ENCODE measurements at places on chromosomes 2 and 18.

- no peak for DNase-seq
These were observed 19.0 kb upstream of the DIPK1C start for GRCh38 chr18:74476140-74476539.

DNA sequence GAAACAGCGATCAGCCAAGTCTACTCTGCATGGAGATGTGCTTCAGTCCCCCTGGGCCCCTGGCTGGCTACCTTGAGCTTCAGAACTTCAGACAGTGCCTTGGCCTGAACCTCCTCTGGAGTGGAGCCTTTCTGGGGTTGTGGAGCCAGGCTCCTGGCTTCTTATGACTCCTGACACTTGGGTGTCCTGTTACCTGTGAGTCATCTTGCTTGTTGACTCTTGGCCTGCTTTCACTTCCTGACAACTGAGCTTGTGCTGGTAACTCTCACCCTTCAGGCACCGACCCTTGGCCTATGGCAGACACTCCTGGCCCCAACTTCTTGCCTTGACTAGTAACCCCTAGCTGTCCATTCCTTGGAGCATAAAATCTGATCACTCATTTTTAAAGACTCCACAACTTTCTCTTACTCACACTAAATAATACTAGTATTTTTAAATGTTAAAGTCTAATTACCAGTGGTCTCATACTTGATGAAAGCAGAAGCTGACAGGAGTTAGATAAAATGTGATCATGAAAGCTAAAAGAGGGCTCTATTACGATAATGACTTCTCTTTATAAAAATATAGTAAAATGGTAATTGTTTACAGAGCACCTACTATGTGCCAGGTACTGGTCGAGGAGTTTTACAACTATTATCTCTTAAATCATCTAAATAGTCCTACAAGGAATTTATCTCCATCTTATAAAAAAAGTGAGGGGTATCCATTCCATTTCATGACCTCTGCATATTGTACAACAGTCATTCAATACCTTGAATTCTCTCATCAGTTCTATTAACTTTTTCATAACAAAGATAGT, 46.3 kb upstream of the VIT start:
- DNase-seq, result no peak

DNA sequence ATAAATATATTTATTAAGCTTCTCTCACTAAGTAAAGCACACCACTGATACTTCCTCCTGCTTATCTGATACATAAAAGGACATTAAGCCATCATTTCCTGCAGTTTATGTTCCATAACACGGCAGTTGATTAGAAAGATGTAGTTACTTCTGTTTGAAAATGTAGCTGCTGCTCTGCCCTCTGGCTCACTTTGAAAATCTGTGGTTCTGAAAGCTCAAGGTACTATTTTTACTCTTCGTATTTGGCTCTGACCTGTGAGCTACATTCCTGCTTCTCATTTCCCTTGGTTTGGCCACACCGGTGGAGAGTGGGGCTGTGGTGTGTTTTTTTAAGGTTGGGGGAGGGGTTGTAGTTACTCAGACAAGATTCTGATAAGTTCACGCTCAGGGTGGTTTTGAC, 12.8 kb upstream of the TTN start:
- no peak for DNase-seq

DNA sequence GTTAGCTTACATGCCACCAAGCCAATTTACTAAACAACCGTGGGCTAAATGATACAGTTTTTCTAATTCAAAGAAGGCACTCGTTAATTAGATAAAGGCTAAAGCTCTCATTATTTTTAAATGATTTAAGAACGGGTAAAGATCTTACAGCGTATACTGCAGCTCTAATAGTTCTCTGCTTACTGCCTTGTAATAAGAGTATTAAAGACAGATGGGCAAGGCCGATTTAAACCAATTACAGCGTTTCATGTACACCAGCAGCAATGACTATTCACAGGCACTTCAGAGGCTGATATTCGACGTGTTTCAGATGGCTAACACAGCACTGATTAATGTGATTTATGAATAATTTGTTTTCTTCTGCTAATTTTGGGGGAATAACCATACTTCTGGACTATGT, 259.3 kb downstream of the ZNF407 start:
- DNase-seq, result no peak

- no peak for DNase-seq
These were observed 40.4 kb upstream of the TMEM178A start for GRCh38 chr2:39625193-39625926.

DNA sequence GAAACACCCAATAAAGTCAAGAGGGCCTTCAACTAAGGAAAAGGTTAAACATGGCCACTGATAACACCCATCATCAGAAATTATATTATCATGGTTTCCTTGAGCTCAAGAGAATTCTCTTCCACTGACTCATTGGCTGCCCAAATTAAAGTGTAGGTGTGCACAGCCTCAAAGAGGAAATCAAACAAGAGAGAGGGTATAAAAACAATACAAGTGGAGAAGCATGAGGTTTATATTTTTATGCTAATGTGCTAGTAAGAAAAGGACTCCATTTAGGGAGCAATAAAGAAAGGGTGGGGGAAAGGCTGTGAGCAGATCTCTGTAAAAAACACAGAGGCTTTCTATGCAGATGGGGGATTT, 168.8 kb upstream of the VRK2 start:
- no peak for DNase-seq

GRCh38 chr2:190831941-190832340, 48.7 kb upstream of the GLS start:
- DNase-seq, result no peak

DNA sequence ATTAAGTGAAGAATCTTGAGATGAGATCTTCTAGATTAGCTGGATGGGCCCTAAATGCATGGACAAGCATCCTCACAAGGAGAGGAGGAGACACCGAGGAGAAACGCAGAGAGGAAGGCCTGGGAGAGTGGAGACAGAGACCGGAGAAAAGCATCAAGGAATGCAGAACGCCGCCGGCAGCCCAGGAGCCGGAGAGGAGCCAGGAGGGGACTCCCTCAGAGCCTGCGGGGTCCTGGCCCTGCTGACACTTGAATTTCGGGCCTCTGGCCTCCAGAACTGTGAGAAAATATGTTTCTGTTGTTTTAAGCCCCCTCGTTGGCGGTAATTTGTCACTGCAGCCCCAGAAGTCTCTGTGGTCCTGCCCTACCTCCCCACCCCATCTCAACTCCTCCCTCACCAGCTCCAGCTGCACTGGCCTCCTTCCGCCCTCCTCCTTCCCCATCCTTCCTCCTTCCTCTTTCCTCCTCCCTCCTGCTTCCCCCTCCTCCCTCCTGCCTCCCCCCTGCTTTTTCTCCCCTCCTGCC, 116.7 kb downstream of the TWIST2 start:
- no peak for DNase-seq

- DNase-seq, result no peak
These were observed 168.7 kb upstream of the SIX3 start for GRCh38 chr2:44772669-44773378.

- DNase-seq, result no peak
These were observed 218.1 kb downstream of the WDR7 start for GRCh38 chr18:56869189-56869777.

- DNase-seq, result no peak
These were observed 61.9 kb downstream of the AFTPH start for GRCh38 chr2:64586054-64586453.

GRCh38 chr2:47661310-47661709, 121.6 kb upstream of the MSH6 start:
- no peak for DNase-seq

GRCh38 chr2:168277276-168277675, 29.9 kb upstream of the STK39 start:
- no peak for DNase-seq

- peak; percentile 9 for DNase-seq
These were observed 465.1 kb upstream of the MYT1L start for GRCh38 chr2:2796207-2796606.

- DNase-seq, result no peak
These were observed 298.6 kb upstream of the CDH20 start for GRCh38 chr18:61034580-61034979.

- DNase-seq, result no peak
These were observed 207.4 kb upstream of the HDAC4 start for GRCh38 chr2:239608260-239608659.

DNA sequence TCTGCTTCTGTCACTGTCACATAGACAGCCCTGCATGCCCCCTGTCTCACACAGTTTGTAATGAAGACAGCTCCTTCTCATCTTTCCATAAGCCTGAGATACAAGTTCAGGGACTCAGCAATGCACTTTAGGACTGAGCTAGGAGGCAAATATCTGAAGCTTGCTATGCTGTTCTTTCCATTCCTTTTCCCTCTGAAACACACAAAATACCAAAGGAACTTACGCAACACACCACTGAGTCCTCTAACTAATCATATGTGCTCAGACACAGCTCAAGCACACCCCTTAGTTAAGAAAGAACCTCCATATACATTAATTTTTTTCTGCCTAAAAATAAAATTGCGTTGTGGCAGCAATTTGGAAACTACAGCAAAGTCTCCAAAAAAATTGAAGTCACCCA, 17.9 kb downstream of the SERPINB8 start:
- no peak for DNase-seq

DNA sequence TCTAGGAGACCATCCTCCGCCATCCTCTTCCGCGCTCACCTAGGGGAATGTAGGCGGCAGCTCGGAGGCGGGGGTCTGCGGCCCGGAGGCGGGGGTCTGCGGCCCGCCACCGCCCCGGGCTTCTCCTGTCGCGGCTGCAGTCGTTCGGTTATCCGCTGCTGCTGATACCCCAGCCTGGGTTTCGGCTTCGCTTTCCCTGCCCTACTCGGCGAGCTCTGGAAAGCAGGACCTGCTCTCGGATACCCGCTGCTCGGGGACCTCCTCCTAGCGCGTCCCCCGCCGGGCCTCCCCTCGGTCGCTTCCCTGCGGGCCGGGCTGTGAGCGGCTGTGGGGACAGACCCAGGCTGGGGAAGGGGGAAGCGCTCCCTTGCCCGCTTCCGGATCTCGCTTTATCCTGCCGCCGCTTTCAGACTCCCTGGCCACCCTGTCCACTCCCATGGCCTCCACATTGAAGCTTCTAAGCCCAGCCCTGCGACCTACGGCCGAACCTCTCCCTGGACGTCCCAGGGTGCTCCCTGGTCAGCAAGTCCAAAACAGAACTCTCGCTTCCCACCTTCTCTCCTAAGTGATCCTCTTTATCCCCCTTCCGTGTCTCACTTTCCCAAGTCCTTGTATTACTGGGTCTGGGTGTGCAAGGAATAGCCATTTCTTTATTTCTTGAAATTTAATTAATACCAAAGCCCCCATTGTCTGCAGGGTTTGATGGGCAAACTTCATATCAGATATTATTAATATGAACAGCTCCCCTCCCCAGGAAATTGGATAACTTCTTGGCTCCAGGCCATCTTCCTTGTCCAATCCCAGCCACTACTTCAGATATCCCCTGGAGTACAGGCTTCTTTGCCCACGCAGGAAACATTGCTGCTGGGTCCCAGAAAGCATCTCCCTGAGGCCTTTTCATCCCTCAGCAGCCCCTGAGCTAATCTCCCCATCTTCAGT, 769 bp downstream of the FKBP1B start:
- DNase-seq, result peak; percentile 67

GRCh38 chr2:16130541-16130880, 190.2 kb downstream of the MYCN start:
- no peak for DNase-seq

GRCh38 chr2:209988010-209988409, 14.4 kb upstream of the RPE start:
- no peak for DNase-seq

GRCh38 chr2:177124371-177124770, 88.2 kb upstream of the HNRNPA3 start:
- no peak for DNase-seq

GRCh38 chr2:3962719-3963118, 259.3 kb downstream of the DCDC2C start:
- no peak for DNase-seq

DNA sequence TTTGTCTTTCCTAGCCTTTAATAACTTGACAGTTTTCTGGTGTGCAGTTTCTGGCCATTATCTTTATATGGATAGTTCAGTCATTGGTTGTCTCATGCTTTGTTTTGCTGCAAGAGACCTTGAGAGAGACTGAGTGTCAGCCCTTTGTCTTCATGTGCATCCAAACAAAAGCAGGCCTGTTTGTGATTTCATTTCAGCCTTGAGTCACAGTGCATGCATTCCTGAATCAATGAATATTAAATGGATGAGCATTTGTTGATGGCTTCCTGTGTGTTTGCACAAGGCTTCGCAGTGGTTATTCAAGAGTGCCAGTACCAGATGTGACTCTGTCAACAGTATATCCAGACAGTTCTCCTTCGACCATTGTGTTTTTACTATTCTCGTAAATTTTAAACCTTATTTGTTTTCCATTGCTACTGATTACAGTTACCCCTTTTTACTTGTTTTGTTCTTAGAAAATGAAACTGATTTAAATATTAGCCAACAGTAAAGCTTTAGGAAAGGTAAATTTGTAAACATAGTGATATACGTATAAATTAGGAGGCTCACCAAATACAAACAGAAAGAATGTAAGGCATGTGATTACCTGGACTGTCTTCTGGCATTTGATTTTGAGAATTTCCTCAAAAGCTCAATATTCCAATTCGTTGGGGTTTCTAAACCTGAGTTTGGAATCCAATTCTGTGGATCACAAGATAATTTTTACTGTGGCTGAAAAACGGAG, 319.8 kb downstream of the CTNNA2 start:
- no peak for DNase-seq

DNA sequence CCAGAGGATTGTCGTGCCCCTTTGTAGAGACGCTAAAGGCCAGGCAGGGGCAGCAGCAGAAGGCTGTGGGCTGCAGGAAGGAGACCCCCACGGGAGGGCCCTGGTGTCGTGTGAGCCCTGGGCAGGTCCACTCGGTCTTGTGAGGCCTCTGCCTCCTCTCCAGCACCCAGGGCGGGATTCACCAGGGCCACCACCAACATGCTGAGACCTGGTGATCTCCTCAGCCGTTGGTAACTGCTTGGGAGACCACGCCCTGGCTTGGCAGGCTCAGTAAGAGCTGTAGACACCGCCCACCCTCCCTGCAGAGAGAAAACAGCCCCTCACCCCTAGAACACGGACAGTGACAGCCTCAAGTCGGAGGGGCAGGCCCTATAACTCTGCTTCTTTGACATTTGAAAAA, 21.1 kb downstream of the MBP start:
- DNase-seq, result peak; percentile 50

GRCh38 chr2:117952228-117952627, 61.6 kb downstream of the CCDC93 start:
- DNase-seq, result no peak

DNA sequence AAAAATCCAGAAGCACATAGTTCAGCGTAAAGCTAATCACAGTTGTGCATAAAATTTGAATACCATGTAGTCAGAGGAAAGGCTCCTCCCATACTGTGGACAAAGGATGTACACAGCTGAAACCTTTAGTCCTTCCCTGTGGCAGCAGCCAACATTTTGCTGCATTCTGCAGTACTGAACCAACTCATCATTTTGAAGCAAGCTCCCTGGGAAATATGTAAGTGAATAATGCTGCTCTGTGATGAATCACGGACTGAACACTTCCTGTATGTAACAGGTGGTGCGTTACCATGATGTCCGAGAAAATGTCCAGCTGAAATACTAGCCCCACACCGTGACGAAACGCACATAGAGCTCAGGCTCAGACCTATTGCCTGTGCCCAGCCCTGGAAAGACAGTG, 421.1 kb upstream of the RAB12 start:
- no peak for DNase-seq

DNA sequence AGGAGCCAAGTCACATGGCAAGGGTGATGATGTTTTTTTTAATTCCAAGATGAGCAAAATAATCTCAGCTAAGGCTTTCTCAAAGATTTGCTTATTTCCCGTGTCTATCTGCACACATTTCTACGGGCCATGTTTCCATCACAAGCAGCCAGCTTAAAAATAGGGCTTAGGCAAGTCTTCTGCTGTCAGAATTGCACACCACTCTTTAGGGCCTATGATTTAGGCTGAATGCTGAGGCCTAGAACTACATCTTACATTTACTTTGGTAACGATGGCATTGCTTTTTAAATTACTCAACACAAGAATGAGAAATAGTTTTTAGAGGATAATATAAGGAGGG, 144.2 kb downstream of the RNF144A start:
- no peak for DNase-seq
